Fibroblast of the aortic adventitia (primary cell): ENCODE measurements at places on chromosomes 4 and X. TPM values are rescaled to one million over a fixed set of nuclear protein-coding genes. Genes with fewer than 3 reads are reported as not detected.

DNA sequence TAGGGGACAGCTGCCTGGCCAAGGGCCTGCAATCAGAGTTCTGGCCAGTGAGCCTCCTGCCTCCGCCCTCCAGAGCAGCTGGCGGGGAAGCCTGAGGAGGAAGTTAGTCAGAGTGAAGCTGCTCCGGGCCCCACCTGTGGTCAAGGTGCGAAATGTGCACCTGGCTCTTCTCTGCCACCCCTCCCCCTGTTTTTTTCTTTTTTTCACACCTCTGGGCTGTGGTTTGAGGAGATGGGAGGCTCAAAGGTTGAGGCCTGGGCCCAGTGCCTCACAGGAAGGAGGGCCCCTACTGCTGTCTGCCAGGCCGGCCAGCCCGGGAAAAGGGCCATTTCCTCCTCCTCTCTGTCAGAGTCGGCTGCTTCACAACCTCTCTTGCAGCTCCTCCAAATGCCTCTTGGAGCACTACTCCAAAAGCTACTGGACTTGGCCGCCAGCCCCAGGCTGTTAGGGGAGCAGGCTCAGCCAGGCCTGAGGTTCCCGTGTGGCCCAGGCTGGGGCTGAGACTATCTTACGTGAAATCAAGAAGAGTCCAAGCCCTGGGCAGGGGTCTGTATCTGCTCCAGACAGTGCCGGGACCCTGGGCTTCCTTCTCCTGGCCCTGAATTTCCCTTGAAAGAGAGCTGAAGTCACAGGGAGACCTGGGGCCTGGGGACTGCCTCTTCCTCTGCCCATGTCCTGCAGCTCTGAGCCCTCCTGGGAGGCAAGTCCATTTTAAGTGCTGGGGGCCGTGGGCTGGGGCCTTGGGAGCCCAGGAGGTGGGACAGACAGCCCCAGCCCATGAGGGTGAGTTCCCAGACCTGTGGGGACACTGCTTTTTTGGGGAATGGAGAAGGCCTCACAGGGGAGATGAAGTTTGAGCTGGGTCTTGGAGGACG lies 4.5 kb upstream of the CXCR3 start:
- DNase-seq: peak; percentile 74

- no peak for DNase-seq
Observed at GRCh38 chr4:1822568-1823544, 29.8 kb downstream of the FGFR3 start.

DNA sequence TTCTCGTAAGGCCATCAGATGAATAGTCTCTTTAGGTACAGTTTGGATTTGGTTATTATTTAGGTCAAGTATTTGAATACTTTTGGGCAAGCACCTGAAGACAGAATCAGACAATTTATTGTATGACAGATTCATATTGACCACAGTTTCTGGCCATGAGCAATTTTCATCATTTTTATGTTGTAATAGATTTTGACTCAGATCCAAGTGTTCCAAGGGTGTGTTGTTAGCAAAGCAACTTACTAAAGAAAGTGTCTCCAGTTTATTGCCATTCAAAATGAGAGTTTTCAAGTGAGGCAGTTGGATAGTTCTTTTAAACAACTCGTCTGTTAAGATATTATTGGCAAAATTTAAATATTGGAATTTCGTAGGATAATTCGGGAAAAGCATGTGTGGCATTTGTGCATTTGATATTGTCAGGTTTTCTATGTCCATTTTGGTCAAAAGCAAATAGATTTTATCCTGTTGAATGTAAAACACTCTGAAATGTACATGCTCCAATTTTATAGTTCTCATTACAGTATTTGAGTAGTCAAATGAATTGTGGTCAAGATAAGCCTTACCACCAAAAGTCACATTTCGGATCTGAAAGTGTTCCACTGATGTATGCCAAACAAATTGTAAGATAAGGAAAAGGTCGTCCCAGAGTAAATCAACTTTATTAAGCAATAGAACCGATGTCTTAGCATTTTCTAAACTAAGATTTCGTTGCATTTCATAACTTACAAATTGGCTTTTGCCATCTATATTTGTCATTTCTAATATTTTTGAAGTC lies 8.4 kb downstream of the TLR10 start:
- no peak for DNase-seq

DNA sequence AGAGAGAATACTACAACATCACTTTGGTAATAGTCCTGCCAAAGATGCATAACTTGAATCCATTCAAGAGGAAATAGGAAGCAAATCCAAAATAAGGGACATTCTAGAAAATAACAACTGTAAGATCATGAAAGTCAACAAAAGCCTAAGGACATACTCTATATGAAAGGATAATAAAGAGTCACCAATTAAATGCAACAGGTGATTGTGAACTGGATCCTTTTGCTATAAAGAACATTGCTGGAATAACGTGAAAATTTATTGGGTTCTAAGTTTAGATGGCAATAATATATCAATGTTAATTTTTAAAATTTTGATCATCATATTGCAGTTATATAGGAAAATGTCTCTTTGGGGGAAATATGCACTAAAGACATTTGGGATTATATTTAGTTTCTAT lies 20.0 kb downstream of the BEX4 start:
- no peak for DNase-seq

DNA sequence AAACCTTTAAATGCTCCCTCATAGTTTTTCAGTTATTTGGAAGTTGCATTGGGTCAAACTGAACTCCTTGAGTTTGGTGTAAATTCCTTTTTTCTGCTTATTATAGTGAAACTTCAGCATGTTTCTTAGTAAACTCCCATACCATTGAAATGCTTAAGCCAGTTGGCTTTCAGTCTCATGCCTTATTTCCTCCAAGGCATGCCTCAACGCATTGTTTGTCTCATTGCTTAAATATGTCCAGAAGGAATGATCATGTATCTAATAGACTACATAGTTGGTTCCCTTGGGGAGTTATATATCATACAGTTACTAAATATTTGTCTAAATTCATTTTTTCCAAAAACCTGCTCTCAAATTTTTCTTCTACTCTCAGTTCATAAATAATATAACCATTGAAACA lies 114.0 kb downstream of the STOX2 start:
- DNase-seq: peak; percentile 30

DNA sequence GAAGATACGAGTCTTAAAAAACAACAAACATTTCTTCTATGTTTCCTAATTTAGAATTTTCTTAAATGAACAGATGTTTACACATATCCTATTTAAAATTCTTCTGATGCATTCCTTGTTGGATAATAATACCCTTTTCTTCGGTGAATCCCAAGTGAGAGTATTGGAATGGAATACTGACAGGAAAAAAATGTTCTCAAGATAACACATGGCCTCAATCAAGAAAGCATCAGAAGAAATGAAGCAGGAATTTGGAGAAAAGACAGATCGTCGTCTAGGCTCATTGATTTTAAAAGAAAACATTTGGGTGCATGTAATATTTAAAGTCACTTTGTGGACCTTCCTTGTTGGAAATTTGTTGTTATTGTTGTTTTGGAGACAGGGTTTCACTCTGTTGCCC lies 196.9 kb upstream of the ANK2 start:
- no peak for DNase-seq

DNA sequence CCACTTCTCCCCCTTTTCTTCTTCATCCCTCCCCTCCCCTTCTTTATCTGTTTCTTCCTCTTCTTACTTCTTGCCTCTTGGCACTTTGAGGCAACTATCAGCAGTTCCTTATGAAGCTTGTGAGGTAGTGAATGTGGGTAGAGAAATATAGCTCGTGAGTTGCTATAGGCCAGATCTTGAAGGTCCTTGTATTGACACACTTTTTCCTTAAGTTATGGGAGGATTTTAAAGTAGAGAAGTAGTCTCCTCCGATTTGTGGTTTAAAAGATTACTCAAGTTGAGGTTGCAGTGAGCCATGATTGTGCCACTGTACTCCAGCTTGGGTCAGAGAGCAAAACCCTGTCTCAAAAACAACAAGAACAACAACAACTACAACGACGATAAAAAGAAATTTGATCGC lies 3.4 kb upstream of the RRAGB start:
- DNase-seq: no peak

- DNase-seq: no peak
Observed at GRCh38 chr4:184734758-184735157, 862 bp upstream of the CENPU start.

DNA sequence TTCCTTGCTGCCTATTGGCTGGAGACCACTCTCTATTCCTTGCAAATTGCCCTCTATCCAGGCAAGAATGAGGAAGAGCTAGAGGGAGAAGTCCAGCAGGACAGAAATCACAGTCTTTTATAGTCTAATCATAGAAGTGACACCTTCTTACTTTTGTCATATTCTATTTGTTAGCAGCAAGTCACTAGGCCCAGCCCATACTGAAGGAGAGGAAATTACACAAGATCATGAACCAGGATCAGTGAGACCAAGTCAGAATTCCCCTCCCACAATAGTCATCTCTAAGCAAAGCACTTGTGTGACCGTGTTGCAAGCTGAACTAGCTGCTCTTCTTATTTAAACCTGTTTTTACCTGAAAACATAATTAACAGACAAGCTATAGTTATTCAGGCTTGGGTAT lies 317.7 kb downstream of the INPP4B start:
- no peak for DNase-seq

- no peak for DNase-seq
Observed at GRCh38 chr4:123530357-123530756, 133.8 kb downstream of the SPRY1 start.

GRCh38 chrX:110280954-110281353 lies 36.9 kb downstream of the AMMECR1 start:
- peak; percentile 62 for DNase-seq

GRCh38 chr4:98967786-98968329 lies 27.7 kb upstream of the METAP1 start:
- DNase-seq: no peak

DNA sequence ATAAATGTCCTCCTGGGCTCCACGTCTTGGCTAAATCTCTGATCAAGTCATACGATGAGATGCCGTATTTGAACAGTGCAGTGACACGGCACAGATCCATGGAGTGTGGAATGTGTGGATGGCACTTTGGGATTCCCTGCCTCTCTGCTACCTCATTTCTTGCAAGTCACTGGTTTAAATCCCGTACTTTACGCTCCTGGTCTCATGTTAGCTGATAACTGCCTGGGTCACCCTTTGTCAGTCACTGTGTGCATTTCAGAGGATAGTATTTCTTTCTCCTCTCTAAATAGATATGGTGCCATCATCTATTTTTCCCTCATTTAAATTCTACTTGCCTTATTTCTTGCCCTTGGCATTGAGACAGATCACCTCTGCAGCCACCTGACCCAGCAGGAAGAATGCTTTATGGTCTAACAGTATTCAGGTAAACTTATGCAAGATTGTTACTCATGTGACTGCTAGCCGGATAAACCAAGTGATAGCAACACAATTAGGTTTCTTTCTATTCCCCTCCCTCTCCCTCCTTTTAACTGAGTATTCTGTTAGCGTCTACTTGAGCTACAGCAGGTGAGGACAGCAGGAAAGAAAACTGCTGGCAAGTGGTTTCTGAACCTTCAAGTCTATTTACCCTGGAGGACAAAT lies 2.8 kb downstream of the EGF start:
- no peak for DNase-seq

GRCh38 chr4:19346636-19347035 lies 905.1 kb upstream of the SLIT2 start:
- no peak for DNase-seq

DNA sequence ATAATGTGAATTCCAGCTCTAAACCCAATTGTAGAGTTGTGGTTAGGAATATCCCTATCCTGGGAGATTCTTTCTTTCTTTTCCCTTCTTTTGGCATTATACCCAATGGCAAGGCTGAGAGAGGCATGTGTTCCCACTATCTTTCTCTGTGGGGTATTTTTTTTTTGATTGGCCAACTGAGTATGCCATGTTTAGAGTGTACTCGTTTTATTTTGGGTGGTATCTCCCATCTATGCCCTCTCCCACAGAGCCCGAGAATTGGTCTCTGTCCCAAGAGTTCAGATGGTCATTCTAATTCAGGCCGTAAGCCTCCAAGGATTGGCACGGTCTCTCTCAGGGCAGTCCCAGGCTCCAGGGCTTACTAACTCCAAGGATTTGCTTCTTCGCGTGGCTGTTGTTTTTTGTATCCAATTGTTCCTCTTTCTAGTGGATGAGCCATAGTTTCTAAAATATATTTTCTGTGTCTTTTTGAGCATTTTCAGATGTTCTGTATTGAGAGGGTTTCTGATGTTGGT lies 198.8 kb downstream of the SLC4A4 start:
- no peak for DNase-seq

GRCh38 chr4:53267026-53267425 lies 98.8 kb downstream of the SCFD2 start:
- DNase-seq: no peak

GRCh38 chr4:140426610-140427105 lies 790 bp downstream of the CLGN start:
- DNase-seq: no peak

- no peak for DNase-seq
Observed at GRCh38 chr4:183390374-183390773, 54.1 kb upstream of the CDKN2AIP start.

- DNase-seq: peak; percentile 41
Observed at GRCh38 chrX:140815868-140816267, 106.3 kb downstream of the LINC00632 start.

DNA sequence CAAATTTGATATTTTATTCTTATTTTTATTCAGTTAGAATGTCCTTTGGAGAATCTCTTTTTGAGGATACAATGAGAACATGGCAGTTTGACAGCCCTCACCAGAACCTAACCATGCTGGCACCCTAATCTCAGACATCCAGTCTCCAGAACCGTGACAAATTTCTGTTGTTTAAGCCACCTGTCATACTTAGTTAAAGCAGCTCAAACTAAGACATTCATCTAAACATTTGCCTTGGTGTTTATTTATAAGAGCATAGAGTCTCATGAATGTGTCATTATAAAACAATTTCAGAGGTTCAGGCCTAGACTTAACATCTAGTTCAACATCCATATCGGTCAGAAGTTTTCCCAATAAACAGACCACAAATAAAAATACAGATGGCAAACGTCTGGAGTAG lies 125.1 kb upstream of the FUNDC1 start:
- no peak for DNase-seq

DNA sequence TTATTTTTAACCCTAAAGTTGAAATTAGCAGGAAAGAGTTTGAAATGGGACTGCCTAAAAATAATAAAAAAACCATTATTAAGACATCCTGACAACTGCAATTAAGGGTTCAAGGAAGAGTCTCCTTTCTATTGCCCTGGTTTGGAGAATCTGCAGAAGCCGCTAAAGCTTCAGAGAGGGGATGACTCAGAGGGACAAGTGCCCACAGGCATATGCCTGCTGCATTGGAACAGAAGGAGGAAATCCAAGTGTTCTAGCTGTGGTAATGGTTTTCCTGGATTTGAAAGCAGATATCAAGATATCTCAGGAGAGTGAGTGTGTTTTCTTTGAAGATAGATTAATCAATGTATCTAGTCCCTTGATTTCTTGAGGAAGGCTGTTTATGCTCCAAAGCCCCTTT lies 235.1 kb upstream of the TAPT1 start:
- no peak for DNase-seq

- no peak for DNase-seq
Observed at GRCh38 chr4:64807821-64808220, 398.6 kb upstream of the TECRL start.

DAPP1 gene
- not detected in 2 replicates for total RNA-seq

SRPX2 gene
- 22.0 and 26.8 TPM in 2 replicates for total RNA-seq

DKC1 gene
- total RNA-seq: 36.5 and 47.8 TPM in 2 replicates

BEX1 gene
- total RNA-seq: 0.36 TPM in 1 of 2 replicates, not detected in the other

GK gene
- total RNA-seq: 8.6 and 17.7 TPM in 2 replicates
